NCI-H1436 (cell line): ENCODE measurements at places on chromosomes 4 and X.

- no peak for DNase-seq
Measured at GRCh38 chrX:8030361-8030760, 103.1 kb upstream of the PNPLA4 start.

DNA sequence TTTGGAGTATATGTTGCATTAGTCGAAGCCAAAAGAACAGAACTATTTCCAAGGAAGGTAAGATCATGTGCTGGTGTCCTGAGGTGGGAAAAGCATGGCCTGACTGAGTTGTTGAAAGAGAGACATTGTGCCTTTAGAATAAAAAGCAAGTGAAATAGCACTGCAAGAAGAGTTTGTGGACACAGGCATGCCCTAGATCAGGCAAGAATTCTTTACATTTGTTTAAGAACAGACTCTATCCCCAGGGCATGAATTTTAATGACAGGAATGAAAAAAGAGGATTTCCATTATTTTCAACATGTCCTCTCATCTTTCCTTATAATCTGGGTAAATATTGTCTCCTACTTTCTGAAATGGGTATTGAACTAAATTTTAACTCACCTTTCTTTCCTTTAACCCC is 516.2 kb upstream of the GALNT7 start:
- no peak for DNase-seq

DNA sequence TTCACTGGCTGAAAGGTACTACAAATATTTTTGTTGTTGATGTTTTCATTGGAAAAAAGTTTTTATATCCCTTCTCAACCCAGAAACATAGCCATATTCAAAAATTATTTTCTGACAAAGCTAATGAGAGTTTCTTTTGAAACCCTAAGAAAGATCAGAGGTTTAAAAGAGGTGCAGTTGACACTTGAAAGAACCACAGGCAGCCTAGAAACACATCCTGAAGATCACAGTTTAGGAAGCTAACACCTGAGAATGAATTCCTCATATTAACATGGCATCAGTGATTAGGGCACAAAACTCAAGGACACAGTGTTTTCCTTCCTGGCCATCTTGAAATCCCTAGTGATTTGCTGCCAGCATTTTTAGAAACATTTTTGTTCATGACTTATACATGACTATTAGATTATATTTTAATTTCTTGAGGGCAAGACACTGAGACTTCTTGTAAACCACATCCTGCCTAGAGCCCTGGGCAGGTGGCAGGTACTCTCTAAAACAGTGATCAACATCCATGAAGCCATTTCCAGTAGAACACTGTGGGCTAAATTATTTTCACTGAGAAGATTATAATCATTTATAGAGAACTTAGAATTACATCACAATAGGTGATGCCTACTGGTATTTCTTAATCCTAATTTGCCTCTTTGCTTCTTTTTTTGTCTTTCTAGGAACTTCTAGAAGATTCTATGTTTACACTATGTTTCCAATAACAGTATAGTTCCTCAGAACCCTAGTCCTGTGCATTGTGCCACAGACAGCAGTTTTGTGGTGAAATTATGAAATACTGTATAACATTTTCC is 80.0 kb downstream of the ARSJ start:
- no peak for DNase-seq

GRCh38 chr4:153788051-153788412 is 851 bp downstream of the SFRP2 start:
- no peak for DNase-seq

GRCh38 chr4:114019276-114019968 is 40.0 kb upstream of the ARSJ start:
- DNase-seq: no peak

GRCh38 chrX:129823115-129823514 is 20.6 kb downstream of the ZDHHC9 start:
- DNase-seq: no peak

DNA sequence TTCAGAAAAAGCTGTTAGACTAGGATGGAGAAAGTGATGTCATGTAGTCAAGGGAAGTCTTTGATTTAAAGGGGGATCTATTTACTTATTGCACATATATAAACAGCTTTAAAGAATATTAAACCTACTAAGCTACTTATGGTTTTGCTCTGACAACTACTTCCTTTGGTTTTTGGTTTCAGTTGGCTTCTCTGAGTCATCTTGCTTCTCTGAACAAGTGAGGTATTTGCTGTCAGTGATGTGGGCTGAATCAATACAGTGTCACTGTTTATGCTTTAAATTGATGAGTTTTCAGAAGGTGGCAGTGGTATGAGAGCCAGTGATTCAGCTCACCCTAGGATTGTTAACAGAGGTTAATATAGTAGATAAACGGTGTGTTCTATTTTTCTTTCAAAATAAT is 75.1 kb downstream of the CEP44 start:
- no peak for DNase-seq
